Stimulated activated CD4-positive, alpha-beta T cell treated with anti-CD3 and anti-CD28 coated beads, Interleukin-2, amount 100 ng/mL, for 24 hours (primary cell): ENCODE measurements at places on chromosomes 6 and 20.
A peak's percentile ranks its signal among the peaks of the same experiment; 100 is the strongest.

DNA sequence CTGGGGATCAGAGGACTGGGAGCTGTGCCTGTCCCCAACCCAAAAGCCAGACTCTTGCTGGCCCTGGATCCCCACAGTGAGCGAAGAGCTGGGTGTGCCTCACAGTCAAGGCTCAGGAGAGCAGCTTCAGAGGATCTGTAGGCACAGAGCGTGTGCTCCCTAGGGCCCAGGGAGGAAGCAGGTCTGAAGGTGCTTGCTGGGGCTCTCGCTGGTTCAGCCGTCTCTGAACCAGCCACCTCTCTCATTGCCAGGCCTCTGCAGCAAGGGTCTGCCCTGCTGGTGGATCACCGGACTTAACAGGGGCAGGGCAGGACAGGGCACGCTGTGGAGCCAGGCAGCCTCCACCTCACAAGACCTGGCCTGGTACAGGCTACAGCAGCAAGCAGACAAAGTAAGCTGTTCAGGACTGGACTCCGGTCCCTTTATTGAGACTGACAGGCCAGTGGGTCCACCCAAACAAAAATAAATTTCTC, 13.8 kb downstream of the PCIF1 start:
- no peak for DNase-seq

- DNase-seq: peak; percentile 76
These were observed 25.4 kb downstream of the SLC17A9 start for GRCh38 chr20:62977613-62978560.

- no peak for DNase-seq
These were observed 312.4 kb downstream of the CDKAL1 start for GRCh38 chr6:20846602-20847028.

DNA sequence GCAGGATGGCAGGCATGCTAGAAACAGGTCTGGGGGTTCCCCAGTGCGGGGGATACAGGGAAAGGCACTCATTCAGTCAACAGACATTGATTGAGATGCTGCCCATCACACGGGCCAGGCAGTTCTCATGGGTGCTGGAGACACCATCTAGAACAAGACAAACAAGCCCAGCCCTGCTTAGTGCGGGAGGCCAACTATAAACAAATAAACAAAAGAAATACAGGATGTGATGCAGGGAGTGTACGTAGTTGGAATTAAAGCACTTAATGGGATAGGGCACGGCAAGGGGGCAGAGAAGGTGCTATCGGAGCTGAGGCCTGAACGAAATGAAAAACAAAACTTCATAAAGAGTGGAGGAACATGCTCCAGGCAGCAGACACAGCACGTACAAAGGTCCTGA, 169.3 kb downstream of the PREX1 start:
- DNase-seq: no peak

GRCh38 chr6:27811451-27811772, 100.8 kb downstream of the OR2B2 start:
- no peak for DNase-seq

- DNase-seq: peak; percentile 69
These were observed 2.9 kb upstream of the RAB22A start for GRCh38 chr20:58306421-58307261.

- no peak for DNase-seq
These were observed 27.4 kb upstream of the PXDC1 start for GRCh38 chr6:3778701-3779573.
